HL-60 (cell line): ENCODE measurements at places on chromosomes 4 and X.

- no peak for DNase-seq
Observed at GRCh38 chrX:155767051-155767875, 113.9 kb upstream of the VAMP7 start.

DNA sequence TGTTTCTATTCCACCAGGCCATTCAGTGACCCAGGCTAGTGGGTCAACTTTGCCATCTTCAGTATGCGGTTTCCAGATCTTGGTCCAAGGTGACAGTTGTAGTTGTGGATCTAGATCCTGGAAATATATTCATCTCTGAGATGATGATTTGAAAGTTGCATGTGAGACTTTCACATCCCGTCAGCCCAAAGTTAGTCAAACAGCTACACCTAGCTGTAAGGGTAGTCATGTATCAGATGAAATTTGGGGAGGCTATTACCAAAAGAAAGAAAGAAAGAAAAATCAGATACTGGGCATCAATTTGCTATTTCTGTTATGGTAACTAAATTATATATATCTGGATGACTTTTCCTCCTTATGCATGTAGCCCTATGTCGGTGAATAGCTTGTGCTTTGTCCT, 259.4 kb upstream of the ARX start:
- no peak for DNase-seq

GRCh38 chr4:182560358-182560757, 317.2 kb downstream of the TENM3 start:
- no peak for DNase-seq

- DNase-seq: peak; percentile 25
Observed at GRCh38 chrX:85851418-85851817, 195.9 kb downstream of the CHM start.

DNA sequence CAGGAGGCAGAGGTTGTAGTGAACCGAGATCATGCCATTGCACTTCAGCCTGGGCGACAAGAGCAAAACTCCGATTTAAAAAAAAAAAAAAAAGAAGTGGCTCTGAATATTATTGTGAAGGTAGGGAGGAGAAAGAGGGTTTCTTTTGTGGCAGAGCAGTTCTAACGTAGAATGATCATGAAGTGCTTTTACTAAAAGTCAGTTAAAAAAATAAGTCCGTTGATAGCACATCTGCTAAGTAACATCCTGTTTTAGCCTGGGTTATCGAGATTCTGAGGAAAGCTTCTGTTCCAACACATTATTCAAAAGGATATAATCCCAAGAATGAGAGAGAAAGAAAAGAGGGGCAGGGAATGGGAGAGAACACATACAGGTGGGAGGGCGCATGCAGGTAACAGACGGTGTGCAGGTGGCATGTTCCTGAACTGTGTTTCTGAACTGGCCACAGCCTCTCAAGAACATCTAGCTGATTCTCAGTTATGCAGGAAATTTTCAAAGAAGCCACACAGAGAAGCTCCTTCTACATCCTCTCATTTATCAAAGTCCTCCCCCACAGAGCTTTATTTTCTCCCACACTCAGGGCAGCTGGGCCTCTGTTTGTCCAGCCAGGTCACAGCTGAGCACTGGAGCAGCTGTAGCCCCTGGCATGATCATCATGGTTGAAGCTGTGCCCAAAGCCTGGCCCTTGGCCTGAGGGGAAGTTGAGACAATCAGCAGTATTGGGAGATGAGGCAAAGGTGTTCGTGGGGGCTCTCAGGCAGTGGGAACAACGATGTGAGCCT, 342.3 kb downstream of the ZNF674 start:
- no peak for DNase-seq

DNA sequence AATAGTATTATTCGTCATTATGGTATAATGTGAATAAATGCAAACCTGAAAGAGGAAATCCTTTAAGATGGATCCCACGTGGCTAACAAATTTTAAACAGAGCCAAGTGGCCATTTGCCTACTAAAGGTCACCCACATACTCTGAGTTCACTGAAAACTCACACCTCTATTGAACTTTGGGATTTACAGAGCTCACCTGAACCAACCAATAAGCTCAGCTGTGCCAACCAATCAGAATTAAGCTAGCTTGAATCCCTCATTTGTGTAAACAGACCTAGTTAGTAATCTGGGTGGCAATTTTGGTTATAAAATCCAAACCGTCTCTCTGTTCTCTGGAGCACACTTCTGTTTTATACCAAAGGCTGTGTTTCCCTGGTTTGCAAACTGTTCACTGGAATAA, 5.4 kb upstream of the NUDT9 start:
- no peak for DNase-seq

- no peak for DNase-seq
Observed at GRCh38 chrX:26409636-26410035, 193.7 kb downstream of the MAGEB5 start.

DNA sequence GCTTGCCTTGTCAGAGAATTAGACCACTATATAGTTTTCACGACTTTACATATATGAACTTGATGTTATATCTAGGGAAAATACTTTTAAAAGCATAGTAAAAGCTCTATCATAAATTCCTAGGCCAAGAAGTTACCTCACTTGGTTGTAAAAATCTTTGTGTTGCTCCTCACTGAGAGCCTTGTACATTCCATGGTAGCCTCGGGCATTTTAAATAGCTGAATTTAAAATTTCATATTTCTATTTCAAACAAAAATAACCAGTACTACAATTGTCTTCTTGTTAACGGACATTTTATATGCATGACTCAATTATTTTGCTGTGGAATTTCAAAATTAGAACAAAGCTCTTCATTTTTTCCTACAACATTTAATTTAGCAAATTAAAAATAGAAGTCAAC, 107.6 kb downstream of the MID1 start:
- DNase-seq: no peak

DNA sequence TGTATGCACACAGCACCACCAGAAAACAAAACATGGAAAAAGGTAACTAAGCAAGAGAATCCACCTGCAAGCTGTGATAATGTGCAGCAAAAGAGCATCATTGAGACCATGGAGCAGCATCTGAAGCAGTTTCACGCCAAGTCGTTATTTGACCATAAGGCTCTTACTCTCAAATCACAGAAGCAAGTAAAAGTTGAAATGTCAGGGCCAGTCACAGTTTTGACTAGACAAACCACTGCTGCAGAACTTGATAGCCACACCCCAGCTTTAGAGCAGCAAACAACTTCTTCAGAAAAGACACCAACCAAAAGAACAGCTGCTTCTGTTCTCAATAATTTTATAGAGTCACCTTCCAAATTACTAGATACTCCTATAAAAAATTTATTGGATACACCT, 90.2 kb downstream of the TET2 start:
- DNase-seq: no peak

- peak; percentile 17 for DNase-seq
Observed at GRCh38 chrX:109830704-109831206, 97.7 kb upstream of the ACSL4 start.

GRCh38 chrX:121546317-121546716, 498.9 kb downstream of the GLUD2 start:
- no peak for DNase-seq

GRCh38 chr4:4247696-4248028, 361 bp downstream of the TMEM128 start:
- DNase-seq: no peak

GRCh38 chr4:182881914-182882313, 35.3 kb downstream of the DCTD start:
- DNase-seq: no peak

DNA sequence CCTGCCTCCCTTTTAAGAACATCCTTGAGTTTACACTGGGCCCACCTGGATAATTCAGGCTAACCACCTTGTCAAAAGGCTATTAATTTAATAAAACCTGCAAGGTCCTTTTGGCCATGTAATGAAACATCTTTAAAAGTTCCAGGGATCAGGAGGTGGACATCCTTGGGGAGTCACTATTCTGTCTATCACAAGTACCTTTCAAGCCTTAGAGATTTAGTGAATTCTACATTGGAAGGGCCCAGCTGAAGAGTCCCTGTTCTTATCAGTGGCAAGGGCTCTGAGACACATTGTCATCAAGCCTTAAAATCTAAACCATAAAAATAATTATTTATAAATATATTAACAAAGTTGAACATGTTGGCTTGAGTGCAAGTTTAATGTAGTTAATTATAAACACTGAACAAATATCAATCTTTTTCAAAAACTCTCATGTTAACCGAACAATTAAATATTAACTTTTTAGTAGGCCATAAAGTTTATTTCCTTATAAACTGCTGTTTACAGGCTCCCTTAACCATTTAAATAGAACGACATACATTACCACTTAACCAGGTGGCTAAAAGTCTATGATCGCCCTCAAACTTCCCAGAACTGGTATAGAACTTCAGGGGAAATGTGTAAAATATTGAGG, 104.4 kb upstream of the CBR4 start:
- no peak for DNase-seq

GRCh38 chr4:12729384-12729783, 754.8 kb downstream of the RAB28 start:
- DNase-seq: no peak

- no peak for DNase-seq
Observed at GRCh38 chr4:113781439-113782040, 20.0 kb upstream of the CAMK2D start.

DNA sequence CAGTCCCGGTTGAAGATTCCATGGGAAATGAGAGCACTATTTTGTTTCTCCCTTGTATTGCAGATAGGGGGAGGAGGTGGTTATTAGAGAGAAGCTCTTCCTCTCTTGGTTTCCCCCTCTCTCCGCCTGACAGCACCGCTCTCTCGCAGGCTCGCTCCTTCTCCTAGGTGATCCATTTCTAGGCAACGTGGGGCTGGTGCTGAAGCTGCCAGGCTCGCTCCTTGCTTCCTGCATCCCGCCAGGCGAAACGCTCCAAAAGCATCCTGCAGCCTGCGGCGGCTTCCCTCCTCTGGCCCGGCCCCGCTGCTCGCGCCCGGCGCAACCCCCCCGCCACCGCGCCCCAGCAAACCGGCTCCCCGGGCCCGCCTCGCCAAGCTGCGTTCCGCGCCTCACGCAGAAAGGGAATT, at the start of gene GRID2:
GRID2 (plus strand) TSS at position 346 of the 407 bp plus-strand sequence.
- no peak for DNase-seq

DNA sequence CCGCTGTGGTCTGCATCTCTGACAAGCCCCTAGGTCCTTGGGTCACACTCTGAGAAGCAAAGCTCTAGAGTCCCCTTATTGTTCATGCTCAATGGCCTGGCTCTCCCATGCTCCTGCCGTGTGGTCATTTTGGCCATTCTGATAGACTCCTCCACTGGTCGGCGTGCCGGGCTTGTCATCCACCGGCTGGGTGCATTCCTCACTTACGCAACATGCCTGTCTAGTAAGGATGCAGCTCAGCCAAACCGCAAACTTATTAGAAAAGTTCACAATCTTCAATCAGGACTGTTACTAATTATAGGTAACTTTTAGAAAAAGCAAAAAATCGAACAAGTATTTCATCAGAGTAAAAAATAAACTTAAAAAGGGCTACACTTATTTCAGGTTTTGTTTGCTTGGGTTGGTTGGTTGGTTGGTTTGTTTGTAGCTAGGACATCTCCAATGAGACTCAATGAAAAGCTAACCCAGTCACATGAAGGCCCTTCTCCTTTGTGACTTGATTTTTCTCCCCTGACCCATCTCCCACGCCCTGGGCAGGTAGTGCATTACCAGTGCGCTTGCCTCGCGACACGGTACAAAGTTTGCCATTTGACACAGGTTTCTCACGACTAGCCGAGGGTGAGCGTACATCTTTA, 41.0 kb downstream of the IRF2 start:
- no peak for DNase-seq

GRCh38 chr4:103692615-103693014, 27.2 kb downstream of the TACR3 start:
- DNase-seq: no peak

DNA sequence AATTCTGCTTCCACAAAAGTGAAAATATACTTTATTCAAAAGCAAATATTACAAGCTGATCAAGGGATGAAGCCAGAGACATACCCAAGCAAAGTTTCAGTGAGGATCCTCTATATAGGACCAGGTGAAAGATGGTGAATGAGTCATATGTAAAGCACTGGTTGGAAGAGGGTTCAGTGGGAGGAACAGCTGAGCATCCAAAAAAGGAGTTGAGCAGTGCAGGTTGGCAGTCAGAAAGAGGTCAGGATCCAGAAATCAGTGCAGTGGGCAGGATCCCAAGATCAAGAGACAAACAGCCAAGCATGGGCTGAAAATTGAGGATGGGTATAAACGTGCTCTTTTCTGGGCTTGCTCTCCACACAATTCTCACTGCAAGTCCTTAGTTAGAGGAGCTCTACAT, 30.3 kb downstream of the OTC start:
- DNase-seq: no peak

DNA sequence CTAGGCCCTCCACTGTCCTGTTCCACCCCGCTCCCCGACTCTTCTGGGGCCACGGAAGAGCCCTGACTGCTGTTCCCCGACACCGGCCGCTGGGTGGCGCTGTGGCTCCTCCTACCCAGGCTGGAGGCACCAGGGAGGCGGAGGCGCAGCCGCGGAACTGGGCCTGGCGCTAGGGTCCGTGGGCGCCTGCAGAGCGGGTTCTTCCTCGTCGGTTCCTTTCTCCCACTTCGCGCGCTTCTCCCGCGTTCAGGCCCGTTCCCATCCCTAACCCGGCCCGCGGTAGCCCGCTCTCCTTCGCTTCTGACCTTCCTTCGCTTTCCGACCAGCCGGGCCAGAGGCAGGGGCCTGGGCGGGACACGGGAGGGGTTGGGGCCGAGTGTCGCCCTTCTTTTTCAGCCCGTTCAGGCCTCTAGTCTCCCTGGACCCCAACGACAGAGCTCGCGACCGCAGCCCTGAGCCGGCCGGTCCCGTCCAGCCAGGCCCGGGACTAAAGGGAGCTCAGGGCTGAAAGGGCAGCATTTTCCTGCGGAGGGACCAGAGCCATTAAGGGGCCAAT, 34.3 kb downstream of the NALF2 start:
- peak; percentile 13 for DNase-seq

- DNase-seq: no peak
Observed at GRCh38 chr4:143224255-143224654, 39.5 kb downstream of the USP38 start.

DNA sequence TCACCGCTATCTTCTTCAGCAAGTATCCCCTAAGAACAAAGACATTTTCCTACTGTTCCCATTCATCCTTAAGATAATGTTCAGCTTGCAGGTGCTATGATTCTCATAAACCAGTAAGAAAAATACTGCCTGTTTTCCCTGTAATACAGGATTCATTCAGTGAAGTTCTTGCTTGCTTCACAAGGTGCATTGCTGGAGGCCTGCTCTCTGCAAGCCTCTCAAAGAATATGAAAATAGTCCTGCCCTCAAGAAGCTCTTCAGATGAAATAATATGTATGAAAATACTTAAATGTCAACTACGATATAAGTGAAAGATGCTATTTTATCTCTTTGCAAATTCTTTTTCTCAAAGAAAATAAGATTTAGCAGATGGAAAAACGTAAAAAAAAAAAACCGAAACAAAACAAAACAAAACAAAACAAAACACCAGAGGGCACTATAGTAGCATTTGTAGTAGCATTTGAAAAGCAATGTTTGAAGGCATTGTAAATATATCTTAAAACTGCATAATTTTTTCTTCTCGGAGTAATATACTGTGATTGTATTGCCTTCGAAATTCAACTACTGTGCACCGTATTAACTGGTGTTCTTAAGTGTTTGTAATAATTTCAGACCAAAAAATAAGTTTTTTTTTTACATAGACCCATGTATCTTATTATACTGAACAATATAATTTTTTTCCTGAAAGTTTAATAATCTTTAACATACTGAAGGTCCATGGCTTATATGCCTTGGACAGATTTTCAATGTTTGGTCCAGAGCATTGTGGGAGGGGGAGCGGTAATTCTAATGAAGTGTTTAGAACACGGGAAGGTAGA, 26.0 kb downstream of the ADH4 start:
- DNase-seq: no peak
